ENCODE measurements at places on chromosomes 16 and 17. TPM values are rescaled to one million over a fixed set of nuclear protein-coding genes. Genes with fewer than 3 reads are reported as not detected.

CIBAR2 gene
- polyA plus RNA-seq = not detected

CLEC18A gene
- polyA plus RNA-seq = 0.68 TPM

EPX gene
- 0.62 TPM for polyA plus RNA-seq

KRT39 gene
- polyA plus RNA-seq = 2.9 TPM

TSNAXIP1 gene
- polyA plus RNA-seq = 2.0 TPM

SLC47A1 gene
- 1.3 TPM for polyA plus RNA-seq

TBC1D3E gene
- not detected for polyA plus RNA-seq

AGRP gene
- polyA plus RNA-seq = not detected

TSPAN10 gene
- polyA plus RNA-seq = 0.96 TPM

FBXW10 gene
- polyA plus RNA-seq = 0.13 TPM

CAPNS2 gene
- polyA plus RNA-seq = 0.39 TPM

PLA2G10 gene
- 0.72 TPM for polyA plus RNA-seq

CYBA gene
- polyA plus RNA-seq = 52.9 TPM

FOXN1 gene
- polyA plus RNA-seq = 0.12 TPM

CD300E gene
- polyA plus RNA-seq = 0.10 TPM

KRTAP4-6 gene
- not detected for polyA plus RNA-seq

CHST5 gene
- polyA plus RNA-seq = not detected

MARF1 gene
- polyA plus RNA-seq = 38.6 TPM

MYH11 gene
- polyA plus RNA-seq = 11.2 TPM

ZNF423 gene
- polyA plus RNA-seq = 34.5 TPM

DPEP2NB gene
- not detected for polyA plus RNA-seq

DNAI2 gene
- polyA plus RNA-seq = not detected

C17orf75 gene
- 20.5 TPM for polyA plus RNA-seq

SNAI3 gene
- polyA plus RNA-seq = 6.4 TPM

CCL22 gene
- 0.15 TPM for polyA plus RNA-seq

MILR1 gene
- polyA plus RNA-seq = 6.9 TPM

CSF3 gene
- polyA plus RNA-seq = not detected

PRSS53 gene
- 5.8 TPM for polyA plus RNA-seq

FBXL16 gene
- 0.52 TPM for polyA plus RNA-seq

UTP4 gene
- polyA plus RNA-seq = 37.2 TPM

SRCIN1 gene
- 1.2 TPM for polyA plus RNA-seq

ABCC6 gene
- 2.1 TPM for polyA plus RNA-seq

VPS25 gene
- polyA plus RNA-seq = 30.0 TPM

METTL26 gene
- polyA plus RNA-seq = 47.8 TPM

All from hindlimb muscle (tissue), 1 donor.